ENCODE measurements at places on chromosomes 12 and 14.

DNA sequence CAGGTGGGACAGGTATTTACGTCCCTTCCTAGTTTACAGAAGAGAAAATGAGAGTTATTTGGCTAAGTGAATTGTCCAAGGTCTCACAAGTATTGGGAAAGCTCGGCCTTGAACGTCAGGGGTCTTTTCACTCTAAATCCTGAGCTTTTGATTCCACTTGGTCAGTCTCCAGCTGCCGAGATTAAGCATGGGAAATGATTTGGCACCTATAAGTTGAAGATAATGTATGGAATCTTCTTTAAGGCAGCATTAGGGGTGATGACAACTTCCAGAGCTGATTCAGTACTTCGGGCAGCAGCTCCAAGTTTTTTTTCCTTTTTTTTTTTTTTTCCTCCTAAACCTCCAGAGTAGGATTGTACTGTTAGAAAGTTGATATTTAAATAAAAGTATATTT, 722 bp downstream of the FAM234B start:
- no peak for DNase-seq

GRCh38 chr12:11397366-11397765, 2.0 kb upstream of the PRB2 start:
- no peak for DNase-seq

GRCh38 chr14:64998455-64998931, 11.8 kb downstream of the FNTB start:
- no peak for DNase-seq

DNA sequence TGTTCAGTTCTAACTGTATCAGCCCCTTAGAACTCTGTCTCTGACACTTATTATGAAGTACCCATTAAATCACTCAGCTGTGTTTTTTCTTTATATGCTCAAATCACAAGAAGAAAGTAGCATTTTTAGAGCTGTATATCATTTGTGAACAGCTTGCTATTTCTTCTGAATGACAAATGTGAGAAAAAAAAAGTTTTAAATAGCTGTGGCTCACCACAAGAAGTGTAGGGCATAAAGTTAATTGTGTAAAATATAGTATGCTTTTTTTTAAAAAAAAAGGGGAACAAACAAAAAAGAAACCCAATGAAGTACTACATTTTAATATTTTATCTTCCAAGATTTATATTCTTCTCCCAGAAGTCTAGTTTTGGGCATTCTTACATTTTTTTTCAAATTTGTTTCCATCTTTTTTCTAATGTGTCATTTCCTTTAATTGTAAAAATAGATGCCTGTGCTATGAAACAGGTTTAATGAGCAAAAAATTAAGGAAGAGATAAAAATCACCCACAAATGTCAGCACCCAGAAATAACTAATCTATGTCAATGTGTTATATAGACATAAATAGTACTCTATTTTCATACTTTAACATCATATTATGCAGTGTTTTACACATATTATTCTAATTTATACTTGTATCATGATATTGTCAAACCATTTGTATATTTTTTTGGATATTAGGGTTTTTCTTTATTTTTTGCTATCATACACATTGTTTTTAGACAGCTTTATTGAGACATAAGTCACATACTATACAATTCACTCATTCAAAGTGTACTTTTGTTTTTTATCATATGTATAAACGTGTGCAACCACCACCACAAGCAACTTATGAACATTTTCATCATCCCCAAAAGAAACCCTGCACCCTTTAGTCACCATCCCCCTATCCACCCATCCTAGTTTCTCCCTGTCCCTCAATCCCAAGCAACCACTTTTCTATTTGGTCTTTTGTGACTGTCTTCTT, 22.4 kb upstream of the LRRK2 start:
- DNase-seq: no peak

- no peak for DNase-seq
Observed at GRCh38 chr14:33569821-33570687, 380.8 kb downstream of the EGLN3 start.

- DNase-seq: no peak
Observed at GRCh38 chr14:59529189-59529588, 44.9 kb downstream of the JKAMP start.

All from activated T-helper 1 cell treated with Interleukin-2 at 50 U/mL for 16 hours (primary cell).